ENCODE measurements at places on chromosomes 7 and 10. TPM values are rescaled to one million over a fixed set of nuclear protein-coding genes. Genes with fewer than 3 reads are reported as not detected.

The NRP1 gene
- polyA plus RNA-seq, result 187 TPM

The NUPR2 gene
- not detected for polyA plus RNA-seq

The AOAH gene
- polyA plus RNA-seq, result not detected

The PDLIM1 gene
- 390 TPM for polyA plus RNA-seq

The BCAP29 gene
- polyA plus RNA-seq, result 79.7 TPM

The SPDYE2B gene
- not detected for polyA plus RNA-seq

The TMEM213 gene
- not detected for polyA plus RNA-seq

The TMEM178B gene
- 0.02 TPM for polyA plus RNA-seq

The SGCE gene
- 72.3 TPM for polyA plus RNA-seq

The AGBL3 gene
- polyA plus RNA-seq, result 0.56 TPM

The NANOS1 gene
- 1.1 TPM for polyA plus RNA-seq

- no peak for DNase-seq
Observed at GRCh38 chr7:45720989-45721388, 146.8 kb downstream of the ADCY1 start.

- peak; percentile 2 for DNase-seq
Observed at GRCh38 chr10:88318803-88319202, 264.3 kb downstream of the RNLS start.

DNA sequence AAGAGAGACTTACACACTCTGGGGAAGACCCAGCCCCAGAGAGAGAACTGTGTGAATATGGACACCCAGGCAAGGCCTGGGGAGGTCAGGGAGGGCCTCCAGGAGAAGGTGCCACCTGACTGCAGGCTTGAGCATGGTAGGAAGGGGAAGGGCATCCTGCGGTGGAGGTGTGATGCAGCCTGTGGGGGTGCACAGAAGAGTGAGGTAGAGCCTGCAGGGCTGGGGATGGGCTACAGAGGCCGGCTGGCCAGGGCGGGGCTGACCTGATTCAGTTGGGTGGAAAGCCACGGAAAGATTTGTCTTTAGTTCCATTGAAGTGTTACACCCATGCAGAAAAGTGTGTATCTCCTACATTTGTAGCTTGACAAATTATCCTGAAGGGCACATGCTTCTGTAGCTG is 47.6 kb downstream of the ZMIZ1 start:
- no peak for DNase-seq

DNA sequence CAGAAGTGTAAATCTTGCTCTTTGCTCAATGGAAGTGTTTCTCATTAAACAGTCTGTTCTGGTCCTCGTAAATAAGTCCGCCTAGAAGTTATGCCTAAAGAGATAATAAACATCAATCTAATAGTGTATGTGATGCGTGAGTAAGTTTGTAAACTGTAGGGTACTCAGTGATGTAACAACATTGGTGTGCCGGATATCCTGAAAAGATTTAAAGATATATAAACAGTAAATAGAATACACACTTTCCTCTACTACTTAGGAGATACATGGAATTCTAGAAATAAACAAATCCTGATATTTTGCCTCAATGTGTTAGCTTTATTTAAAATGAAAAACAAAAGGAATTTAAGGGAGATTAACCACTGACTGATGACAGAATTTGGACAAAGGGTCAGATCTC is 123.5 kb downstream of the AHR start:
- no peak for DNase-seq

DNA sequence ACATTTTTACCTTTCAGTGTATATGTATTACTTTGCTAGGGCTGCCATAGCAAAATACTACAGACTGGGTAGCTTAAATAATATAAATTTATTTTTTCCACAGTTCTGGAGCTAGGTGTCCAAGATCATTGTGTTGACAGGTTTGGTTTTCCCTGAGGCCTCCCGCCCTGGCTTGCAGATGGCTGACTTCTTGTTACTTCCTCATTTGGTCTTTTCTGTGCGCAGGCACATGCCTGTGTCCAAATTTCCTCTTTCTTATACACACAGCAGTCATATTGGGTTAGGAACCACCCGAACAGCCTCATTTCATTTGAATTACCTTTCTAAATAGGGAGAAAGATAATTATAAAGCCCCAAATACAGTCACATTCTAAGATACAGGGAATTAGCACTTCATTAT is 521.6 kb upstream of the SORCS1 start:
- DNase-seq, result no peak

GRCh38 chr10:75137533-75138438 is 26.3 kb downstream of the SAMD8 start:
- peak; percentile 67 for DNase-seq

GRCh38 chr7:123191132-123191531 is 8.6 kb downstream of the SLC13A1 start:
- DNase-seq, result no peak

DNA sequence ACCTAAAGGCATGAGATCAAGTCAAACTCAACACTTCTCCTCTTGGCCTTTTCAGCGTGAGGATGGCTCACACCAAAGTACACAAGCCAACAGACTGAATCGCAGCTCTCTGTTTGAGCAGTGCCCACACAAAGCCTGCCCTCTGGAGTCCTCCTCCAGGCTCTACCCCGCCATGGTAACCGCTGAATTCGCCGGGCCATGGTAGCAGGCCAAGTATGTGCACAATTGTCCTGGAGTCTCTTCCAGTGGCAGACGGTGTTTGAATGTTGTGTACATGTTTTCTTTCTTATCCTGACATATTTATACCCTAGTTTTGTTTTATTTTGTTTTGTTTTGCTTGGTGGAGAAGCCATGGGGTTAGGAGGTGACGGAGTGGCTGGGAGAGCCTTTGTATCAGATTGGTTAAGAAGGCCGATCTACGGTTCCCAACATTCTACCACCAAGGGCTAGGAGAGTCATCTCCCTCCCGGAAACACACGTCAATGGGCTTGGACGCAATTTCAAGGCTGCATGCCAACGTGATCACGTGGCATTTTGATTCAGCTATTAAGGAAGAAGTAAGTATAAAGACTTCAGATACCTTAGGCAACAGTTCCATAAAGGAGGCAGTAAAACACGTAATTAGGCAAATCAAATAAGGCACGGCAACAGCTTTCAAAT is 12.1 kb upstream of the SHH start:
- DNase-seq, result peak; percentile 56

GRCh38 chr10:61543831-61544230 is 90.7 kb upstream of the TMEM26 start:
- DNase-seq, result no peak

GRCh38 chr10:110612087-110612486 is 32.0 kb upstream of the RBM20 start:
- DNase-seq, result no peak

DNA sequence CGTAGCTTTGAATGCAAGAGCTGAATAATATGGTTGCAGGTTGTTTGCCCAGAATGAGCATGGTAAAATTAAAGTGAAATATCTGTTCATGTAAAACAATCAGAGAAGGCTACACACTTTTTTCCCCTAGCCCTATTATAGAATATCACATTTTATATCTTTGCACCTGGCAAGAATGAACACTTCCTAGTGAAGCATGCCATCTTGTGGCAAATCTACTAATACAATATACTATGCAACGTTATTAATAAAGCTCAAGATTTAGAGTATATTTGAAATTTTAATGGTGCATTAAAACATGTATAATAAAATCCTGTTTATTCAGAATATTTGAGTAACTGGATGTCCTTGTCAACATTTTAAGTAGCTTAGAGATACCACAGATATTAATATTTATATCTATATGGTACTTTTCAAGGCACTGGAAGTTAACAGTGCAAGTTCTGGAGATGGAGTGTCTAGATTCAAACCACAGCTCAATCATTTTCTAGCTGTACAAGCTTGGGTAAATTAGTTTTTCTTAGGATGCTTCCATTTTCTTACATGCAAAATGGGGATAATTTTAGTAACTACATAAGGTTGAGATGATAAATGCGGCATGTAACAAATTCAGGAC is 643.1 kb upstream of the SEMA3D start:
- peak; percentile 13 for DNase-seq

- peak; percentile 74 for DNase-seq
Observed at GRCh38 chr7:88226886-88227516, 7.2 kb upstream of the SRI start.

DNA sequence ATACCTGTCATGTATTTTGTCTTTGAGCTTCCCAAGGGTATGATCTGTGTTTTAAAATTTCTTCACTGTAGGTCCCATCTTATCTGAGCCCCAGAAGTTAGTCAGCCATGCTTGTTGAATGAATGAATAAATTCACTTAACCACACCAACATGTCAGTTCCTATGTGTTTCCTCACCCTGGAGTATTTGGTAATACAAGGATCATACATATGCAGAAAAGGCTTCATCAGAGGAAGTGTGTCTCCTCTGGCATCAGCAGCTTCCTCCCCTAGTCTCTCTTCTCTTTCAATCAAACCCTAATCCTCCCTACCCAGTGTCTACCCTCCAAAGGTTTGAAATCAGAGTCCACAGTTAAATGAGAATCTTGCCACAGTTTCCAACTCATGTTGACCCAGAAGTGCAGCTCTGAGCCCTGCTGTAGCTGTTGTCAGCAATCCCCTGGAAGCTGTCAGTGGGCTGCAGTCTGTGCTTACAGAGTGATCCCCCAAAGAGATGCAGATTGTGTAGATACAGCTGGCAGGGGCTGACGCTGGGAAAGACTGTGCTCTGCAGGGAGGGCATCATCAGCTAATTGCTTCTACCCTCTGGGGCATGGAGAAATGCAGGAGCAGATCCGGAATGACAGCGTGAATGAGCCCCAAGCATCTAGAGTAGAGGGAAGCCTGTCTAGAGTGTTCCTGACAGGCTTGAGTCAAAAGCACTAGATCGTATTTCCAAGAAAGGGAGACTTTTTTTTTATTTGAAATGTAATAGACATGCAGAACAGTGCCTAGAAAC is 105.0 kb upstream of the WDR11 start:
- DNase-seq, result no peak

DNA sequence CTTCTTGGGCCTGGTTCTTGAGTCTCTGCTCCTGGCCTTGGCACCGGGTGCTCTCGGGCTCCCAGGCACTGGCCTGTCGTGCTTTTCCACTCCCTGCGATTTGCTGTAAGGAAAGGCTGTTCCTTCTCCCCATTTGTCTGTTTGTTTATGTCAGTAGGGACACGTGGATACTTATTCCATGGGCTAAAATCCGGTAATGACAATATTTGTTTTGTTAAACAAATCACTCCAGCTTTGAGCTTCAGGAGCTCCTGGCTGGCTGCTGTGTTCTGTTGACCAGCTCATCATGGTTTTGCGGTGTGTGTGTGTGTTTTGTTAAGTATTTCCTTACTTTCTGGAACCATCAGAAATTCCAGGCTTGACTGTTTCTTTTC is 17.5 kb upstream of the JAKMIP3 start:
- no peak for DNase-seq

DNA sequence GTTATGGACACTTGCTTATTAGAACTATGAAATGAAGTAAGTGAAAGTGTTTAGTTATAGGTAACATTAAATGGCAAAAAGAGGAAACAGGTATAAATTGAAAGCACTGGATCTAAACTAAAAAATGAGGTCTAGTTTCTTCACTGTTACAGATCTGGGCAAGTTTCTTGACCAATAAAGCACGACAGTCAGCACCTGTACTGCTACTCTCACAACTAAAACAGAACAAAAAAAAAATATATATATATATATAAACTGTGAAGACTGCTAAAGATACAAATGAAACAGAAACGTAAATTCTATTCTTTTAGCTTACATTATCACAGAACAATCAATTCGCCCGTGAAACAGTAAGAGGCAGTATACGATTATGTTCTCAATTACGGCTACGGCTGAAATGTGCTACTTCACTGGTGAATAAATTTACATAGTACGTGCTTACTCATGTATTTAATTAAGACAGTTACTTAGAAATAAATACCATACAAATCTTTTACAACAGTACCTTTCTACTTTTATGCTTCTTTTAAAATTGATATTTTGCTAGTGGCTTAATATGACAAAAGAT is 4.2 kb downstream of the AHR start:
- DNase-seq, result peak; percentile 65

DNA sequence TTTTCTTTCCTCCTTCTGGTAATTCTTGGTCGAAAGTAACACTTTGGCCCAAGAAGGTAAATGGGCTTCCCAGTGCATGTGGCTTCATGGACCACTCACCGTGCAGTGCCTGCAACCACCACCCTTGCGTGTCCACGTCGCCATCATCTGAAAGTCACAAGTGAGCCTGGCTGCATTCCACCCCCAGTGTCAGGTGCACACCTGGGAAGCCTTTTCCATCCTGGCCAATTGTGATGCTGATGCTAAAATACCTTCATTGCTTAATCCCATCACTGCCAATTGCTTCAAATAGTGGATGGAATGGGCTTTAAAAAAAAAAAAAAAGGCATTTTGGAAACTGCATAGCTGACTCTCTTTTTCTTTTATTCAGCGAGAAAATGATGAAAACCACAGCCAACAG is 228.9 kb downstream of the ARHGAP21 start:
- no peak for DNase-seq

- DNase-seq, result peak; percentile 22
Observed at GRCh38 chr7:123220396-123220795, 20.6 kb upstream of the SLC13A1 start.

DNA sequence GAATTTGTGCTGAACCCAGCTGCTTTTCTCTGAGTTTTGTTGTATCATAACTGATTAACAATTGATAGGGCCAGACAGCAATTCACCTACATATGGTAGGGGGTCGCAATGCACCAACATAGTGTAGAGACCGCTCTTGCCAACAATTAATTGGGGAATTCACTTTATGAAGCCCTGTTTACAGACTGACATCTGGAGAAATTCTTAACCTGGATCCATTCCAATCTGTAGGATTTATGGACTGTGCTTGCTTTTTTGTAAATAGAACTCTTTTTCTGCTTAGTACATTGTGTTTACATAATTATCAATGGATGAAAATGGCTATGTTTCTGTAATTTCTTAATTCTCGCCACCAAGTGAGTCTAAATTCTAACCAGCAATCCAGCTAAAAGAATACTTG is 311.7 kb upstream of the BMPER start:
- DNase-seq, result no peak

DNA sequence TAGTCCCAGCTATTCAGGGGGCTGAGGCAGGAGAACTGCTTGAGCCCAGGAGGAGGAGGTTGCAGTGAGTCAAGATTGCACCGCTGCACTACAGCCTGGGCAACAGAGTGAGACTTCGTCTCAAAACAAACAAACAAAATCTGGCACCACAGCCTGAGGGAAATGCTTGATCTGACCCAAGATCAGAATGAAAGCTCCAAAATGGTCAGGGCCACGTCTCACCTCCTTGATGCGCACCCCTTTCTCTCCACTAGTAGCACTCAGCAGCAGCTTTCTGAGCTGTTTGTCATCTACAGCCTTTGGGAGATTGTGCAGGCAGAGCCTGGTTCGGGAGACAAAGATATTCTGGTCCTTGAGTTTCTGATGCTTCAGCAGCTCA is 22.7 kb downstream of the RBM28 start:
- no peak for DNase-seq

GRCh38 chr7:3461923-3462322 is 160.9 kb downstream of the SDK1 start:
- no peak for DNase-seq

GRCh38 chr10:44368637-44369036 is 16.3 kb downstream of the CXCL12 start:
- DNase-seq, result no peak

- DNase-seq, result no peak
Observed at GRCh38 chr10:68336754-68337351, 4.1 kb upstream of the PBLD start.

GRCh38 chr10:89269433-89270152 is 18.0 kb upstream of the LIPA start:
- no peak for DNase-seq

- no peak for DNase-seq
Observed at GRCh38 chr7:127375631-127376030, 16.9 kb downstream of the ZNF800 start.

- DNase-seq, result no peak
Observed at GRCh38 chr7:143514995-143515735, 37.5 kb downstream of the TAS2R41 start.

- DNase-seq, result no peak
Observed at GRCh38 chr7:91185771-91186170, 78.5 kb upstream of the FZD1 start.

Measured in fibroblast of lung (primary cell).